ENCODE measurements at places on chromosomes 7 and 10. TPM values are rescaled to one million over a fixed set of nuclear protein-coding genes. Genes with fewer than 3 reads are reported as not detected.

Gene PRKCQ
- 46.3 TPM for total RNA-seq

Gene GARS1
- total RNA-seq: 338 TPM

Gene PAX2
- total RNA-seq: not detected

Gene SRRM3
- total RNA-seq: not detected

Gene CEP55
- 45.0 TPM for total RNA-seq

Gene CDH23
- total RNA-seq: 2.4 TPM

Gene HOXA13
- total RNA-seq: not detected

Gene ZNF853
- total RNA-seq: 1.3 TPM

Gene PTPN20
- total RNA-seq: 0.11 TPM

Gene AGK
- total RNA-seq: 73.7 TPM

Gene SCART1
- 2.9 TPM for total RNA-seq

Gene SH2B2
- total RNA-seq: 7.1 TPM

Gene AGBL3
- 2.7 TPM for total RNA-seq

Gene SLC18A3
- not detected for total RNA-seq

Gene TMEM229A
- total RNA-seq: not detected

Gene CLDN3
- not detected for total RNA-seq

Gene CTBP2
- 0.60 TPM for total RNA-seq

Gene LRIT1
- total RNA-seq: not detected

Gene LRRC4
- not detected for total RNA-seq

Gene AZGP1
- total RNA-seq: not detected

Gene ZNF138
- total RNA-seq: 11.7 TPM

Gene PDE1C
- not detected for total RNA-seq

Gene ATP6V1F
- 109 TPM for total RNA-seq

Gene SHH
- not detected for total RNA-seq

Gene GPR85
- not detected for total RNA-seq

Gene TAS2R4
- total RNA-seq: 0.43 TPM

Gene SORBS1
- total RNA-seq: 0.13 TPM

Gene RAMP3
- total RNA-seq: not detected

Gene NRG3
- not detected for total RNA-seq

Gene FEZF1
- total RNA-seq: not detected

Gene C10orf67
- total RNA-seq: 0.25 TPM

Gene EFCAB10
- not detected for total RNA-seq

Gene TMEM178B
- total RNA-seq: 1.1 TPM

Gene TEX36
- total RNA-seq: not detected

Gene GIMAP8
- total RNA-seq: 8.6 TPM

Gene SOSTDC1
- not detected for total RNA-seq

Gene LDB3
- 0.07 TPM for total RNA-seq

Gene CUBN
- total RNA-seq: 0.38 TPM

Gene SNCG
- total RNA-seq: not detected

Gene ZNF32
- total RNA-seq: 13.7 TPM

Gene SPDYE8
- not detected for total RNA-seq

Gene FAM237B
- total RNA-seq: not detected

Gene TAS2R5
- 1.8 TPM for total RNA-seq

Gene NKX1-2
- not detected for total RNA-seq

Gene TBC1D12
- 0.20 TPM for total RNA-seq

Data from activated CD8-positive, alpha-beta T cell treated with anti-CD3 and anti-CD28 coated beads for 36 hours (primary cell).